Tracheal epithelial cell (primary cell): ENCODE measurements at places on chromosomes 6 and 20. TPM values are rescaled to one million over a fixed set of nuclear protein-coding genes. Genes with fewer than 3 reads are reported as not detected.

The CDYL gene
- total RNA-seq: 35.0 and 41.9 TPM in 2 replicates

The GPR63 gene
- 0.72 and 1.9 TPM in 2 replicates for total RNA-seq

The ZC2HC1B gene
- not detected in 2 replicates for total RNA-seq

The PNPLA1 gene
- not detected in 2 replicates for total RNA-seq

The XKR7 gene
- under 0.01 TPM in 1 of 2 replicates, not detected in the other for total RNA-seq
